ENCODE measurements at places on chromosomes 2 and 18.

DNA sequence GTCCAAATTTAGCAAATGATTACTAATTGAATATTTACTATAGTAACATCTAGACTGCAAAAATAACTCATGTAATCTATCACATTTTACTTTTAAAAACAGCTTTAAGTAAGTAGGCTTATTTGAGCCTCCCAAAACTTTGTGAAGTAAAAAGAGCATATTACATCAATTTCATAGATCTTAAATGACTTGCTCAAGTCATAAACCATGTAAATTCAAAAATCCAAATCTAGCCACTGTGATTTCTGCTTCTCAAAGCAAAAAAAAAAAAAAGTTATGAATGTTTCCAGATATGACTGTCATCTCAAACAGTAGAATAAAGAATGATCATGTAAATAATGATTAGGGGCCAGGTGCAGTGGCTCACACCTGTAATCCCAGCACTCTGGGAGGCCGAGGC is 37.5 kb downstream of the CACNB4 start:
- no peak for DNase-seq

GRCh38 chr2:202172439-202173211 is 65.8 kb downstream of the SUMO1 start:
- no peak for DNase-seq

DNA sequence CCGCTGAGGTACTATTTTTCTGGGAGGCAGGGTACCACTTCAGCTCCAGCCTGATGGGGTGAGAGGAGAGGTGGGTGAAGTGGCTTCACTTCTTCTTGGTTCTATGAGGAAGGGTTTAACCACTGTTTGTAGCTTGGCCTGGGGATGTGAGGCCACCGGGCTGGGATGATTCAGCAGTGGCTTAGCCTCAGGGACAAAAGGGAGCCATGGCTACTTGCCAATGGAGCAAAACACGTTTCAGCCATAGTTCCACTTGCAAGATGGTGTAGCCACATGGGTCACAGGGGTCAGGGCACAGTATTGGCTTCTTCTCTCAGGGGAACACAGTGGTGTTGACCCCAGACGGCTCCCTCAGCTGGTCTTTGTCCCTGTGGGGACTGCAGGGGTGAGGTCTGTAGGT is 14.9 kb downstream of the ZDBF2 start:
- no peak for DNase-seq

DNA sequence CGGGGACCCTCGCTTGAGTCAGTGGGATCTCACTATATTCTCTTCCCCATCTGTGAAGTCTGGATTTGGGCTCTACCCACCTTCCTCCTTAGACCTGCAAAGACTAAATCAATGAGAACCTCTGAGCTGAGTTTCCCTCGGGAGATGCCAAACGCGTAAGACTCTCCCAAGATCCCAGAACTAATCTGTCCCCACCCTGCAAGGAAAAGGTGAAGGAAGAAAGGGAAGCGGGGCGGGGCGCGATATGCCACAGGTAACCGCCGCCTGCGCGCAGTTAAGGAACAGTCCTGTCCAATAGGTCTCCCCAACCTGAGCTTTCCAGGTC is 780 bp downstream of the SRD5A2 start:
- no peak for DNase-seq

DNA sequence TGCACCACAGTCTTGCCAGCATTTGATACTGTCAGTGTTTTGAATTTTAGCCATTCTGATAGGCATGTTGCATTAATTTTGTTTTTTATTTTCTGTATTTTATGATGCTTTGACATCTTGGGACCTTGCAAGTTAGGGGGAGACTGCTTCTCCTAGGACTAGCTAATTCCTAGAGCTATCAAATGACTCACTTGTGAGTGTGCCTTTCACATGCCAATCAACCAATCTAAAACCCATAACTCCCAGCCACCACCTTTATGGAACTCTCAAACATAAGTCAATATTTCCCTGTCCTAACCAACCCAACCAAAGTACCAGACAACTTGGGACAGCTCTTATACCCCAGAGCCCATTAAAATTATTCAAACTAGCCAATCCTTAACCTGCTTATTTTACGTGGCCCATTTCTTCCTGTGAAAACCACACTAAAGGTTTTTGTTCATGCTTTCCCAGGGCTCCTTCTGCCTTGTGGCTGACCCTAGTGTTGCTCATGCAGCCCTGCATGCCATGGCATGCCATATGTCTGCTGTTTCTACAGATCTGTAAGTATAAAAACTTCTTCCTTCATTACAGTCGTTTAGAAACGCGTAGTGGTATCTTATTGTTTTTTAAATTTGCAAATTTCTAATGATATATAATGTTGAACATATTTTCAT is 230.1 kb downstream of the GPD2 start:
- no peak for DNase-seq

- no peak for DNase-seq
Observed at GRCh38 chr2:205957452-205958154, 128.4 kb downstream of the INO80D start.

GRCh38 chr2:240988146-240988545 is 10.3 kb upstream of the SNED1 start:
- no peak for DNase-seq

DNA sequence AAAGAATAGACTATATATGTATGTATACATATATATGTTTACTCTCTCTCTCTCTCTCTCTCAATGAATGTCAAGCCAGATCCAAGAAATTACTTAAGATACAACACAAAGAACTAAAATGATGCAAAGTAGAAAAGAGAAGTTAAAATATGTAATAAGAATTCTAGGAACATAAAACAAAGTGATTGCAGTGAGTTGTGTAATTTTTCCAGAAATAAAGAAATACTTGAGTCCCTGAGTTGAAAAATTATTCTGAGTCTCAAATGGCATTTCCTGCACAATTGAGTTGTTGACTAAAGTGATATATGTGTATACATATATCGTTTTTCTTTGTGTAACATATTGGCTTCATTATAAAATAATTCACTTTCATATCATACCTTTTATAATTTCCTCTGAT is 262.4 kb downstream of the INSIG2 start:
- DNase-seq: no peak

GRCh38 chr2:64383016-64383591 is 70.9 kb upstream of the LGALSL start:
- DNase-seq: no peak

DNA sequence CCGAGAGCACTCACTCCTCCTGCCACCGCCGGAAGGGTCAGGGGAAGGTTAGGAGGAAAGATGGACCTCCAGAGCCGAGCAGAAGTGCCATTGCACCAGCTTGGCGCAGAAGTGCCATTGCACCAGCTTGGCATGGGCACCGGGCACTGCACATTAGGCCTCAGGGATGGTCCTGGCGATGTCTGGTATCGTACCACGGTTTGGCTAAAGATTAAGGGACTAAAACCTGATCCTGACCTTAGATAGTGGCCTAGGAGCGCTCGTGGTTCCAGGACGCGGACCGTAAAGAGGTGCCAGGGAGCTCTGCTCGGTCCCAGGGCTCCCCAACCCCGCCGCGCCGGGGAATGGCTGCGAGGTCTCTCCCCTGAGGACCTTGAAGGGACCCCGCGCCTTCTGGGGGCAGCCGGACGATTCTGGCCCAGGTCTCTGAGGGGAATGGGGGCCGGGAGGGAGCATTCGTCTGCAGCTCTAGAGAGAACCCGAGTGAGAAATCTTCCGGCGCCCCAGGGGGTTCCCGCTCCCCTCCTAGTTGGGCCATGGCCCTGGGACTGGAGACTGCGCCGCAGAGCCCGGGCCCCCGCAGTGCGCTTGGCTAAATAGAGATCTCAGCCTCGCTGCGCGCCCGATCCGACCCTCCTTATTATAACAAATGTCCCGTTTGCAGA is 1.8 kb downstream of the PAX8 start:
- DNase-seq: no peak

DNA sequence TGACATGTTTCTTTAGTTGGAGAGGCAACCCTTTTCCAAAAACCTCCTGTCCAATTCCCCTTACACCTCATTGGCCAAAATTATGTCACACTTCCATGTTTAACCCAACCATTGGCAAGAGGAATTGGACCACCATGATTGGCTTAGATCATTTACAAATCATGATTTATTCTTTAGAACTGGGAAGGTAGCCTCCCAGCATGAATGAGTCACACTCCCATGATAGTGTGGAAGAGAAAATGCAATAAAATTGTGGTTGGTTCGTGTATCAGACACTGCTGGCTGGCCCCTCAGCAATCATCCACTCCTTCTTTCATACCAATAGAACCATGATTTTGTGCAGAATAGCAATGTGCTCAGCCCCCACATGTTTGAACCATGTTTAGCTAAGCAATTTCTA is 156.6 kb upstream of the ACVR2A start:
- no peak for DNase-seq

GRCh38 chr18:73939391-73939790 is 208.2 kb downstream of the FBXO15 start:
- no peak for DNase-seq

GRCh38 chr2:62309465-62310091 is 113.7 kb downstream of the B3GNT2 start:
- no peak for DNase-seq

- peak; percentile 95 for DNase-seq
Observed at GRCh38 chr2:61065714-61066709, at the start of gene SANBR. Gene SANBR (plus strand): TSS chr2:61065871. CDS start chr2:61070351, 4,480 bp downstream.

DNA sequence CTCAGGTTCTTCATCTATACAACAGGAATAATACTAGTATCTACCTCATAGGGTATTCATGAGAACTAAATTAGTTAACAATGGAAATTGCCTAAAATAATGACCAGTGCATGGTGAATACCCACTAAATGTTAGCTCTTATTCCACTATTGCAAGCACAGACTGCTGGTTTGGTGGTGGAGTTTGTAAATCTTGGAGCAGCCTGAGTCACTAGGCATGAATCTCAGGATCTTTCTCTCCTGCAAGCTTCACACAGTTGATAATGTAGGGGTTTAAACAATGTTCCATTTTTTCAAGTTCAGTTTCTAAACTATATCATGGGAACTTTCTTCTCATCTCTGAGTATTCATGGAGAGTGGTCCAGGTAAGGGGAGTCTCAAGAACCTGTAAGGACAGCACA is 84.0 kb downstream of the OSR1 start:
- no peak for DNase-seq

DNA sequence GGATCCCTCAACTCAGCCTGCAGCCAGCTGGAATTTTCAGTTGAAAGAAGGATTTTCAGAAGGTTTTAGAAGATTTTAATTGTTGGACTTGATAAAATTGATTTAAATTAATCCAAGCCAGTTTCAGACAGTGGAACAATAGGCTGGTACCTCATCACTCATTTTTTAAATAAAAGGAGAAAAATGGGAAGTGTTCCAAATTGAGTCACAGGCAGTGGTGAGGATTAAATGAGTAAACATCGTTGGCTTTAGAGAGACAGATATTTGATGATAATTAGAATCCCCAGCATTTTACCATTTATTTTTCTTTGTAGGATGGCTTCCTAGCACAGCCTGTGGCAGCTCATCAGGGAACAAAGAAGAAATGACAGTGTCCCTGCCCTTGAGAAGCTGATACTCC is 7.4 kb downstream of the CXCR4 start:
- no peak for DNase-seq

DNA sequence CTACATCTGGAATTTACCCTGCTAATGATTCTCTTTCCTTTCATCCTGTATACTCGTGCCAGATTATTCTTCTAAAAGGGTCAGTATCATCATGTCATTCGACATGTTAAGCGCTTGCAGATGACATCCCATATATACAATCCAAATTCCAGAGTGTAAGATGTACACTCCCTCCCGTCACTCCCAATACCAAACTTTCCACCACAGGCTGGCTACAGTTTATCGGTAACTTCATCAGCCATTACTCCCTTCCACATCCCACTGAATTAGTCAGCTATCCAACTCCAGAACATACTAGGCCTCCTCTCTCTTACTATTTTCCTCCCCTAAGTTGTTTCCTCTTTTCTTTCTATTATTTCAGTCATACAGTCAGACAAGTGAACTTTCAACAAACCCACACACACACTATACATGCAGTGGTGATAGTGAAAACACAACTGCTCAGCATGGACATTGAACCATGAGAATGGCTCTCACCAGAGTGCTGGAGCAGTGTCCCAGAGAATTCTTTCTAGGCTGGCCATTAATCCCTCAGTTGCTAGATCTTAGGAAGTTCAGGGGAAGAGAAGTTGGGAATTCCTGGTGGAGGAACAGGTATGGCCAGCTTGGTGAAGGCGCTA is 10.6 kb upstream of the NMI start:
- no peak for DNase-seq

- no peak for DNase-seq
Observed at GRCh38 chr18:32318581-32318980, 128.7 kb downstream of the MEP1B start.

DNA sequence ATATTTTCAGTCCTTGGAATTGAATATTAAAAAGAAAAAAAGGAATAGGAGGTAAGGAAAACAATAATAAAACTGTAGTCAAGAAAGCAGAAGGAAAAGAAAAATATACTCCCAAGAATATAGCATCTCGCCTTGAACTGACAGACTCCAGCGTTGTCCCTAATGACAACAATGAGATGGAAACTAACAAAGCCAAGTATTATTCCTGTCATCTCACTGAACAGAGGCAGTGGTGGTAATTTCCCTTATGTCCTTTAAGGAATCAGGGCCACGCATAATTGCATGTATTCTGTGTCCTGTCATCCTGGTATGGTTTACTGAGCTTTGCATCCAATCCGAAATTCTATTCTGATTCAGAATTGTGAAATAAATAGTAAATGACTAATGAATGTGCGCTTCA is 158.9 kb downstream of the LRRTM4 start:
- no peak for DNase-seq

GRCh38 chr2:218814540-218815243 is 16.9 kb downstream of the PRKAG3 start:
- no peak for DNase-seq

DNA sequence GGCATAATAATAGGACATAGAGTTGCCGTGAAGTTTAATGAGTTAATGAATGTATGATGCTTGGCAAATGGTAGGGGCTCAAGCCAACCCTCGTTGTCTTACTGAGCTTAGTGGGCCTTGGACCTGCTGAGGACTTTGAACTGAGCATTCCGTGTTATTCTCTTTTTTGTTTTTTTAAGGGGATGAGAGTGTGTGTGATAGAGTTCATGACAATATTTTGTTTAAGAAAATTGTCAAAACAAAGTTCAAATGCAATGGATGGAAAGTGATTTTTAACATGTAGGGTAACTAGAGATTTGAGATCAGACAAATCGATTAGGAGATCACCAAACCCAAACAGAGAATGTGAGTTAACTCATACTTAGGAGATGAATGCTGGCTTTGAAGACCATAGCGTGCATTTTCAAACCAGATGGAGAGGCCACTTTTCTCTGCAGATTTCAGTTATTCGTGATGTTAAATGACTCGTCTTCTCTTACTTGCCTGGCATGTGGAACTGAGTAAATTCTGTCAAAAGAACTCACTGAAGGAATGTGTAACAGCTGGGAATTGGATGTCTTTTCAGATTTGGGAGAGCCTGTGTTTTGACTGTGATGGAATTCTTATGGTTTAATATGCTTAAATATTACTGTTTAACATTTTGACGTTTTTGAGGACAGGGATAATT is 88.7 kb downstream of the NEDD4L start:
- no peak for DNase-seq

GRCh38 chr2:177322801-177323261 is 58.3 kb upstream of the NFE2L2 start:
- DNase-seq: no peak

DNA sequence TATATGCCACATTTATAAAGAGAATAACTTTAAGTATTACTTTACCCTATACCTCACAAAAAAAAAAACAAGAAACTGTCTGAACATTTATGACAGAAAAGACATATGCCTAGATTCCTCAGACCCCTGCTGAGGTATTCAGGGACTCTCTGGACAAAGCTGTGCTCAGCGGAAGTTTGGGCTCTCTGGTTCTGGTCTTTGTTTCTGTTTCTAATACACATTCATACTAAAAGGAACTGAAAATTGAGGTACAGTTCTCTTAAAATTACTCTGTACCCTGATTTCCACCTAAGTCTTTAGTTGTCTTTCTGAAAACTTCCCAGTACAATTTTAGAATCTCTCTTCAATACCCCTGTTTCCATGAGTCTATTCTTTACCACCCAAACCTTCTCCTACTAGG is 160.3 kb downstream of the IKZF2 start:
- no peak for DNase-seq
